IPS-NIHi11 (cell line): ENCODE measurements at places on chromosomes 6 and 20.
A peak's percentile ranks its signal among the peaks of the same experiment; 100 is the strongest.

DNA sequence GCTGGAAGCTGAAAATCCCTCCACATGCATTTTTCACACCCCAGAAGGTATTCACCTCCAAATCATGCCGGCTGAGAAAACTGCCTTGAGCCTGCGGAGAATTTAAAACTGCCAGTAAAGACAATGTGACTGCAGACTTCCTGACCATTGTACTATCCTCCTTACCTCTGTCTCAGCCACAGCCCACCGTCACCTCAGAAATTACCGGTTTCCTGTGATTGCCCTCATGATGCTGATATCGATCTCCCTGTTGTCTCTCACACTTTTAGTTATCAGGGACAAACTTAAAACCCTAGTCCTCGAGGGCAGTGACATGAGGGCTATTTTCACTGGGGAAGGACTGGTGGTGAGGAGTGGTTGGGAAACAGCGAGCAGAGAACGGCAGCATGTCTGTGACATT lies 30.2 kb upstream of the FOXQ1 start:
- no peak for DNase-seq

DNA sequence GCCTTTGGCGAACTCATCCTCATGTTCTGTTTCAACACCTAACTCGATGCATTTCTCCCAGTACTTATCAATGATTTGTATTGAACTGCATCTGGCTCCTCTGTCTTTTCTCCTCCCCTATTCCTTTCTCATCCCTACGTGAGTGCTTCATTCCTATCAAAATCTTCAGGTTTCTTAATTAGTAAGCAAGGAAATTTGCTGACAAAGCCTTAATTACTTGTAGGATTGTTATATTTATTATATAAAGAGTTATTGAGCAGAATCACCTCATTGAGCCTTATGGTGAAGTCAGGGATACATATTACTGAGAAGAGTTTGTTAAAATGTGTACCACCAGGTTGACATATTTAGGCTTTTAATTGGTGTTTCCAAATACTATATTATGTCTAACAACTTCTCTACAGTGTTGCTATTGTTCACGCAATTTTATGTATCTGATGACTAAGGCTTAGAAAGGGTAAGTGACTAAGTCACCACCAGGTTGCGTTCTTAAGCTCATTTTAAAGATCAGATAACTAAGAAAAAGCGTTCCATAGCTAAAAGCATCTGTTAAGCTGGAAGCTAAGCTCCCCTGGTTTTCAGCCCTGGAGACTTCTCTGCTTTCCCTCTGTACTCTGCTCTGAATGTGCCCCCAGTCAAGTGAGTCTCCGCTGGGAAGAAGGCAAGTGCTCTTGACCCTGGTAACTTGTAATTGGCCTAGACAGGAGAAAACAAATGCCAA lies 18.9 kb downstream of the SCGN start:
- DNase-seq: no peak

DNA sequence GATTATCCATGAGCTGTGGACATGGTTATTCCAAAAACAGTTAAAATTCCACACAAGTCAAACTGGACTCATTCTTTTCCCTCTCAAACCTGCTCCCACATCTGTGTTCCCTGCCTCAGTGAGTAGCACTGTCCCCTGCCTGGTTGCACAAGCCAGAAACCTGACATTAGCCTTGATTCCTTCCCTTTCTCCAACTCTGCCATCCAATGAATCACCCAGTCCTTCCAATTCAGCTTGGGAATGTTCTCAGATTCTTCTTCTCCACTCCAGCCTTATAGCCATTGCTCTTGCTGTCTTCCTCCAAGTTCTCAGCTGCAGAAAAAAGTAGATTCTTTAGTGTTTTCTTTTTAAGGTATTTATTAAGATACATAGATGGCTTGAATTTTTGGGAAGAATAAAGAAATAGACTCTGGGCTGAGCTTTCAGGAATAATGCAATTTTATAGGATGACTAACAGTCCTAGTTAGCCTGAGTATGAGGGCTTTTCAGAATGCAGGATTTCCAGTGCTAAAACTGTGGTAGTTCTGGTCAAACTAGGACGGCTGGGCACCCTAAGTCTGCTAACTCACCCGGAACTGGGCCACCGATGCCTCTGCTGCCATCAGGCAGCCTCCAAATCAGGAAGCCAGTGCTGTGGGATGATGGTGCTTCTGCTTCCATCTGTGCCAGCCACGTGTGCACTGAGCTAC lies 18.2 kb upstream of the SASH1 start:
- DNase-seq: no peak

GRCh38 chr6:144331491-144331969 lies 46.4 kb downstream of the UTRN start:
- DNase-seq: no peak

DNA sequence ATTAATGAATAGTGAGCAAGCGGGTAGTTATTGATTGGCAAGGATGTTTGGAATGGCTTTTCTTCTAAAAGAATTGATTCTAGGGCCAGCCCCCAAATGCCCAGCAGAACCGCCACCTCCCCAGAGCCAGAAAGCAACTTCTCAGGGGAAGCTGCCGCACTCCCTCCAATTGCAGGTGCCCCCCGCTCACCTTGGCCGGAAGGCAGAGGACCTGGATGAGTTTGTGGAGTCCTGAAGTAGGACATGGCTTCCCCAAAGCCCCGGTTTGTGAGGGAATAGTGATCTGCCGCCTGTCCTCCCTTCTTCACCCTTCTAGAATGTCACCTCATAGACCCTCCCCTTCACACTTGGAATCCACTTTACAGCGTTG lies at the start of gene SPATA25:
SPATA25 (minus strand) TSS at position 277 of the 370 bp plus-strand sequence; CDS start at position 245, 32 bp downstream.
- no peak for DNase-seq

DNA sequence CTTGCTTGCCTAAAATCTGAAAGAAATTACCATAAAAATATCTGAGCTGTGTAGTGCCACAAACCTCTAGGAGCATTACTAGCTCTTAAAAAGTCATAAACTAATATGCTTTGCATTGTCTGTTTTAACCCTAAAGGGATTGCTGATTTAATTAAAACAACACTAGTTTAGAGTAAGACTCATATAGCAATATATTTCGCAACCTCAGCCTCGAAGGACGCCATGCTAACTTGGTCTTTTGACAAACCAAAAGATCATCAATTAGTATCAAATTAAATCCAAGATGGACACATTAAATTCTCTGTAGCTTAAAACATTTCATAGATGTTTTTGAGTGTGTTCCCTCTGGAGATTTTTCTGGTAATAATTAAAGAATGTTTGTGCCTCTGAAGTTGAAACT lies 74.8 kb upstream of the KCNQ5 start:
- no peak for DNase-seq

DNA sequence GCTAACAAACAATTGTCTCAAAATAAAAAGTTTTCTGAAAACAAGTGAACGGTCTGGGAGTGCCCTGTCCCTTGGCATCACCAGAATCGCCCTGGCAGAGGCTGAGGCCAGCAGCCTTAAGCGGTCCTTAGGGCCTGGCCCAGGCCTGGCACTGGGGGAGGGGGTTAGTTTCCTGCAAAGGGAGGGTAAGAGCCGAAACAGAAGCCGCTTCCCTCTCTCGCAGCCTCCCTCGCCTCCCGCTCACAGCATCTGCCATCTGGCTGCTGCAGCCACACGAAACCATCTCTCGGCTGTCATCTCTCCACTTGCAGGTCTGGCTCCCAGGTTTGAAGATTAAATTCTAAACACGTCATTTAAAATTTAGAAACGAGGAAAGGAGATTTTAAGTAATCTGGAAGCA lies 31.5 kb downstream of the PMEPA1 start:
- DNase-seq: no peak

DNA sequence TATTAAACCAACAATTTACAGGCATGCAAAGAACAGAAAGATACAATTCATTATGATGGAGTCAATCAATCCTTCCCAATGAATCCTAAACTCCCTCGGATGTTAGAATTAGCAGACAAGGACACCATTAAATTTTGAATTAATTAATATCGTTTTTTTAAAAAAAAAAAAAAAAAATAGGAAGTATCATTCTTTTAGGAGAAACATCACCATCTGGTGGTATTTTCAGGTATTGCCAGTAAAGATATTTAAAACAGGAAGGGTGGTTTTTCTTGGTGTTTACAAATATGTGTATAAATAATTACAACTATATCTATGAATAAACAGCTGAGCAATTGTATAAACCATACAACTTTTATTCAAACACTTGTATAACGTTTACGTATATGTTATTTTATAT lies 564.4 kb downstream of the HAO1 start:
- no peak for DNase-seq

- DNase-seq: no peak
Observed at GRCh38 chr6:132734694-132735236, 20.9 kb upstream of the VNN1 start.

DNA sequence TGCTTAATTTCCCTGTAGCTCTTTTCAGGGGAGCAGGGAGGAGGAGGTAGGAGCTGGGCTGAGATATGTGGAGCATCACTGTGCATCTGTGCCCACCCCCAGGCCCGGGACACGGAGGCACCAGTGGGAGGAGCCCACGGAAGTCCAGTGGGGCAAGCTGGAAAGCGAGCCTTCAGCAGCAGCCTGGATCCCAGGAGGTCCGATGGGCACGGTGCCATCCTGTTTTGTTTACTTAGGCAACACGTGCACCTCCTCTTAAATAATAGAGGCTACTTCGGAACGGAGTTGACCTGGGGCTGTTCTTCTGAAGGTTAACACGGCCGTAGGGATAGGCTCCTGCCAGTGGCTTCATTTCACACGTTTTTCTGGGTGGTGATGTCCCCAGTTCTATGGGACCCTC lies 51.6 kb downstream of the CDH4 start:
- peak; percentile 9 for DNase-seq

GRCh38 chr6:121619987-121620740 lies 184.7 kb downstream of the GJA1 start:
- DNase-seq: peak; percentile 14

- DNase-seq: no peak
Observed at GRCh38 chr20:46770330-46771194, 61.1 kb downstream of the SLC2A10 start.

GRCh38 chr20:50273601-50274491 lies 83.2 kb downstream of the CEBPB start:
- no peak for DNase-seq

DNA sequence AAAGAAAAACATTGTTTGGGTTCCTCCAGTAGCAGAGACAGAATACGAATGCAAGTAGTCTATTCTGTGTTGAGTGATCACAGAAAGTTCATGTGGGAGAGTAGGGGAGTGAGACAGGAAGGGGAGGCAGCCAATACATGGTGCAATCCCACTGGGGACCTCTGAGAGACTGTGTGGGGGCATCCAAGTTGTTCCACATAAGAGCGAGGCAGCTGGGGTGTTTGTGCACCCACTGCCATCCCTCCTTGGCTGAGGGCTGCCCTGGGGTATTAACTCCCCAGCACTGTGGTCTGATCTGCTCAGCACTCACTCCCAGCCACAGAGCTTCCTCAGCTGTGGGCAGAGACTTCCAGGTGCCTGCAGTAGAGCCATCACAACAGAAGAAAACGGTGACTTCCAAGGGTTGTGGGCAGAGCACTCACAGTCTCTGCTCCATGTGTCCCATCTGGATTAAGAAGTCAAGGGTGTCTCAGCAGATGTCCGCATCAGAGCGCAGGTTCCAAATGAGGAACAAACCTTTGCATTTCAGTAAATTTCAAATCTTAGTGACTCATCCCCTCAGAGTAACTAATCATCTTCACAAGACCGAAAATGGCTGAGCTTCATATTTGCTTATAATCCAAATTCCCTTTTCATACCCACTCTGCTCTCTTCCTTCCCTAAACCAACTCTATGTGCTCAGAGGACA lies 101.9 kb upstream of the NAA20 start:
- DNase-seq: no peak

GRCh38 chr6:123520217-123520616 lies 116.5 kb downstream of the TRDN start:
- DNase-seq: no peak

GRCh38 chr20:4059606-4060005 lies 44.2 kb upstream of the RNF24 start:
- no peak for DNase-seq

GRCh38 chr6:143111443-143111842 lies 50.8 kb downstream of the AIG1 start:
- no peak for DNase-seq

DNA sequence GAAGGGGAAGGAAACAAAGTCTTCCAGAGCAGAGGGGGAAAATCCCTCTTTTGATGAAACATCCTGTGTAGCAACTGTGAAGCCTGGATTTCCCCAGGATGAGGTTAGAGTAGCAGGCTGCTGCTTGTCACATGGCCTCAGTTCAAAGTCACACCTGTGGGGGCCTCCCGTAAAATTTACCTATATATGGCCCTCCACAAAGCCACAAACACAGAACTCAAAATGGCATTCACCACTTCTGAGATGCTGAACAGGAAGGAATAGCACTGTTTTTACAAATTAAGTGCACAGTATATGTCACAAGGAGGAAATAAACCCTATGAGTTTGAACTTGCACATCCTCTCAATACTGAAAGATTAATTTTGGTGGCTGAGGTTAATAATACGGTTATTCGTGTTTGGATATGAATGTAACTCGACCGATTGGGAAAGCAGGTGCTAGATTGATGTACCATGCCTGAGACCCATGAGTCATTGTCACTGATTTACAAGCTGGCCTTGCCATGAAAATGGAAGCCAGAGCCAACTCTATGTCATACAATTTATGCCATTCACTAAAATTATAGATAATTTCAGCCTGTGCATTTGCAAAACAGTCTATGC lies 70.6 kb downstream of the SGK1 start:
- DNase-seq: no peak

DNA sequence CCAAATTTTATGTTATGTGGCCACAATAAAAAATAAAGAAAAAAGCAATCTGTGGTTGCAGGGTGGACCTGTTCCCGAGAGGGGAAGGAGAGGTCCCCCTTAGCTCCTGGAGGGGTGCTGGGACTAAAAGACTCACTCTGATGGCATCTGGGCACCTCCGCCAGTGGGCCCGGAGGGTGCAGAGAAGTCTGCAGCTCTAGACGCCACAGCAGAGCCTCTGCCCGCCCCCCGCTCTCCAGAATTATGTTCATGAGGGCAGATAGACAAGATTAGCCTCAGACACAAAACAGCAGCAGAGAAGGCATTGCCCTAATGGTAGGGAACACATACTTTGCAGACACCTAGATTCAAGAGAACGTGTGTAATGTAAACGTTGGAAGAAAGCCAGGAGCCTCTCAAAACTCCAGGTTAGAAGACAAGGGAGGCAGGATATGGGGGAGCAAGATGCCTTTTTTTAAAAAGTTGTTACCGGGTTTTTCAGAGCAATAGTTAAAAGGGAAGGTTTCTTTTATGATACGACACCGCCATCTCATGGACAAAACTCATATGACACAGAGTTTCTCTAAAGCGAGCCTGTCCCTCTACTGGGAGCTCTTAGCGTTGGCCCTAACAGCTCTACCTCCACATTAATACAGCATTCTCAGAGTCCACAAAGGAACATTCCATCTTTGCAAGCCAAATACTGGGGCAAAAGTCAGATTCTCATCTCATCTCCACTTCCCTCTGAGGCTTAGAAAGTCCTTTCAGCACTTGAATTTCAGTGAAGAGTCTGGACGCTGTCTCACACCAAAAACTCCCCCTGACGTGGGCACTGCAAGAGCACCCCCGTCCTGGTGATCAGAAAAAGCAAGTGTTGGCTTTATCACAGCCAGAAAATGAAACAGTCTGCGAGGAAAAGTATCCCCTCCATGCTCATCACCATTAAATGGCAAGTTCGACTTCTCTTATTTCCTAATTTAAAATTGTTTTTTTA lies 47.2 kb downstream of the FOXF2 start:
- peak; percentile 85 for DNase-seq

GRCh38 chr6:148134592-148134991 lies 208.0 kb upstream of the SASH1 start:
- no peak for DNase-seq
